Activated T-helper 1 cell treated with anti-CD3 and anti-CD28 coated beads, Interleukin-2, amount 50 U/mL, for 16 hours (primary cell): ENCODE measurements at places on chromosomes 3 and 15.

GRCh38 chr3:25473246-25473645, 45.2 kb downstream of the RARB start:
- no peak for DNase-seq

DNA sequence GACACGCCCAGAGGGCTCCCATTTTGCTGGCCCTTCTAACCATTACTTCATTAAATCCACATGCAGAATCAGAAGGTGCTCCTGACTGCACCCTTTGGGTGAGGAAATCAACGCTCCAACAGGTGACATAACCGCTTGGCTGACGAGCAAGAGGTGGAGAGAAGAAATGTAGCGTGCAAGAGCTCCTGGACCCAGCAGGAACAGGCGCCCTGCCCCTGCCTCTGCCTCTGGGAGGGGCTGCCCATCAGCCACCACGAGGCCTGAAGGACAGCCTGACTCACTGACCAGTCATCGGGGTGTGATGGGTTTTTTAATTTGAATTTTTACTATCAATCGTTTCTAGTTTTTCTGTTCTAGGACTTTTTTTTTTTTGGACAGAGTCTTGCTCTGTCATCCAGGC, 218.2 kb downstream of the ADAMTS17 start:
- DNase-seq = no peak

- no peak for DNase-seq
Measured at GRCh38 chr3:183635107-183635430, 354 bp upstream of the KLHL24 start.

DNA sequence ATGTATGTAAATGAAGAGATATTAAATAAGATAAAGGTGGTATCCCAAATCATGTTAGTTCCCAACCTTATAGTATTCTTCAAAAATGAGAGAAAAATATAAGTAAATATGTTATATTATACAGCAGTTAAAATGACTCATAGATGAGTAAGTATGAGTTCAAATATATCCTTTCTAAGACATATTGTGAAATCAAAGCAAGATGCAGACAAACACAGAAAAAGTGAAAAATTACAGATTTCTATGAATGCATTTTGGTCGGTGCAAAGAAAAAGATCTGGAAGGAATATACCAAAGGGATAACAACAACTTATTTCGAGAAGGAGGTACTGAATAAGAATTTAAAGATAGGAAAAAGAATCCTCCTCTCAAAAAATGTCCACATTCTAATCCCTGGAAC, 181.2 kb upstream of the TTC14 start:
- no peak for DNase-seq

GRCh38 chr3:140571836-140572235, 106.0 kb upstream of the TRIM42 start:
- DNase-seq = no peak

DNA sequence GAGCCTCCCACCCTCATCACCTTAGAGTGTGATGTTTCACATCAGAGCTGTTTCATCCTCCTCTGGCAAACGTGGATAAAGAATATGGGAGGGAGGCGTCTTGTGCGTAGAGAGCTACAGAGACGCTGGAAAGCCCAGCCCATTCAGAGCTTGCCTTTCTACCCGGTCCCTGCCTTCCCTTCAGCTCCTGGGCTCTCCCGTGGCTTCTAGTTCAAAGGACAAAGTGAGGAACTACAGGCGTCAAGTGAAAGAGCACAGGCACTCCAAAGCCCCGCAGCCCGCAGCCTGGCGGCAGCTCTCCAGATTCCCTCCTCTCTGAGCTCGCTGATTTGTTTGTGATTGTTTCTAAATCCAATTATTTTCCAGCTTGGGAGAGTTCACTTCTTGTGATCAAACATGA, 197.1 kb upstream of the IGF1R start:
- no peak for DNase-seq

DNA sequence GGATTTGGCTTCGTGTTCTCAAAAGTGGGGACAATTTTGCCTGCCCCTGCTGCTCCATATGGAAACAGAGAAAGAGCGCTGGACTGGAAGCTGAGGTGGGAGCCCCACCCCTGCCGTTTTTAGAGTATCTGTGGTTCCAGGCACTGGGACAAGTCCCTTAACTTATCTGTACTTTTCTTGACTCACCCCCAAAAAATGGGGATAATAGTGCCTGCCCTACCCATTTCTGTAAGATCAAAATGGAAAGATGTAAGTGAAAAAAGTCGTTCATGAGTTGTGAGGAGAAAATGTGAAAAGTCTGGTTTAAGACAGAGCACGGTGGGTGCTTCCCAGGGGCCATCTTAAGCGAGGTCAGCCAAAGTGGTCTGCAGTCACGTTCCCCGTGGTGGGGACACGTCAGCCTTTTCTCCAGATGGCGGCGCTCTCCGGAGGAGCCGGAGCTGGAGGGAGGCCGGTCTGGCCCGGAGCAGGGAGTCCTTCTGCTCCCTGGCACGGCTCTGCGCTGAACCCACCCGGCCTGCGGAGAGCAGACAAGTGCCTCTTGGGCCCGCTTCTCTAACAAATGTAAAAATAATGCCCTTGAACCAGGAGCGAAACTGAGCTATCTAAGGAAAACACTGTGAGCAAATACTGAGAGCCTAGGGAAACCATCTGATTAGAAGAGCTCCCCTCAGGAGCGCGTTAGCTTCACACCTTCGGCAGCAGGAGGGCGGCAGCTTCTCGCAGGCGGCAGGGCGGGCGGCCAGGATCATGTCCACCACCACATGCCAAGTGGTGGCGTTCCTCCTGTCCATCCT, at the start of gene CLDN18:
Gene CLDN18, plus strand, starts transcription at position 690 of the 797 bp plus-strand sequence. Its CDS starts 61 bp downstream, at position 751.
- no peak for DNase-seq

DNA sequence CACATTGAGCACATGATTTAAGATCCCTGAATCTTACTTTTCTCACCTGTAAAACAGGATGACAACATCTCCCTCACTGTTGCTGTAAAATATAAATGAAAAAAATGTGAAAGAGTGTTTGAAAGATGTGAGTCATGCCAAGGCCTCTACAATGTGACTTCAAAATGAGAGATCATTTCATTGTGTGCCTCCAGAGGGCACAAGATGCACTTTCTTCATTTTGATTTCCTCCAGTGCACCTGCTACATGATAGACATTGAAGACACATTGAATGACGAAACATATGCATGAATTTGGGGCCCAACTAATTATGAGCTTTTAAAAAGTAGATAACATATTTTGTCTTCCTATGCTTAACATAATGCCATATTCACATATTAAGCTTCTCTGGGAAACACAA, 170.3 kb downstream of the MOBP start:
- no peak for DNase-seq

GRCh38 chr15:67506775-67507747, 13.9 kb upstream of the C15orf61 start:
- DNase-seq = no peak

DNA sequence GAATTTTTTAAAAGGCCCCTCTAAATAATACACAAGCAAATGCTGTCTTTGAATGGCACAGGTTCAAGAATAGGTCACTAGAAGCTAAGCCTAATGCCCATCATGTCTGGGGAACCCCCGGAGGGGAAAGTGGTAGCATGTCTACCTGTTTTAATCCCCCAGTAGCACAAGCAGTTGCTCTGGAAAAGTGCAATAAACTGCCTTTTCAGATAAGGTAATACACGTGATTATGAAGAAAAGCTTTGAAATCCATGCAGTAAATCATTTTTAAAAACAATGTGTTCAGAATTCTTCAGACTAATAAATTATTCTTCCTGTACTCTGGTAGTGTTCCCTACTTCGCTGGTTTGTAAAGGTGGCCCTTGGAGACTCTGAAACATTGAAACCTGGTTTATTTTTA, 922.2 kb downstream of the ROBO1 start:
- no peak for DNase-seq

DNA sequence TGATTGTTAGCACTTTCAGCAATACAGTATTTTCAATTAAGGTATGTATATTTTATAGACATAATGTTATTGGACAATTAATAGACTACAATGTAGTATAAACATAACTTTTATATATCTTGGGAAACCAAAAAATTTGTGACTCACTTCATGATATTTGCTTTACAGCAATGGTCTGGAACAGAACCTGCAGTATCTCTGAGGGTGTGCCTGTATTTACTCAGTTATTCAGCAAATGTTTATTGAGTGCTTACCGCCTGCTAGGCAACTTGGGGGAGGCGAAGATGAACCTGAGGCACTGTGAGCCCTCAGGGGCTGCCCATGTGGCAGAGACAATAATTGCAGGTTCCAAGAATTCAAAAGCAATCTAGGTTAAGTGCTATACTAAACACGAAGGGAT, 144.8 kb downstream of the GABRB3 start:
- DNase-seq = no peak

- DNase-seq = no peak
Measured at GRCh38 chr15:51137880-51138430, 43.2 kb upstream of the TNFAIP8L3 start.

- no peak for DNase-seq
Measured at GRCh38 chr3:16101295-16102186, 72.9 kb upstream of the GALNT15 start.

- no peak for DNase-seq
Measured at GRCh38 chr3:190854062-190854461, 8.4 kb downstream of the GMNC start.

DNA sequence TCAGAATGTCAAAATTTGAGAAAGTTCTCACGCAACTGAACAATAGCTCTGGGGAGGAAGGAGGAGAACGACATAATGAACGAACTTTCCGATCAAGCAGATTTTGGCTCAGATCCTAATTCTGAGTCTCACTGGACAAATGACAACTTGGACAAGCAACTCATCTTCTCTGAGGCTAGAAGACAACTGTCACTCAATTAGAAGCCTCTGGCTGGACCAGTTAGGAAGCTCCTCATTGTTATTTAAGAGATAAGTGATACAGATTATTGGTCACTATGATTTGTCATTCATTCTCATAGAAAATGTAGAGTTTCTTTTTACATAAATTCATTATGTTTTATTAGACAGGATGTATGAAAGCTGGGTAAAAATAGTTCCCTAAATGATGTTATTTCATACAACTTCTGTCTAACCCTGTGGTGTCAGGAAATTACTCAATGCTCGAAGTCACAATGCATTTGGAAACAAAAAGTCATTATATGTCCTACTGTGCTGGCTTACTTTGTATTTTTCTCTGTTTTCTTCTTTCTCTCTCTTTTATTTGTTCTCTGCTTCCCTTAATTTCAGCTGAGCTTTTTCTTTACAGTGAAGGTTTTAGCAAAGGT, 11.0 kb upstream of the C3orf49 start:
- DNase-seq = no peak

DNA sequence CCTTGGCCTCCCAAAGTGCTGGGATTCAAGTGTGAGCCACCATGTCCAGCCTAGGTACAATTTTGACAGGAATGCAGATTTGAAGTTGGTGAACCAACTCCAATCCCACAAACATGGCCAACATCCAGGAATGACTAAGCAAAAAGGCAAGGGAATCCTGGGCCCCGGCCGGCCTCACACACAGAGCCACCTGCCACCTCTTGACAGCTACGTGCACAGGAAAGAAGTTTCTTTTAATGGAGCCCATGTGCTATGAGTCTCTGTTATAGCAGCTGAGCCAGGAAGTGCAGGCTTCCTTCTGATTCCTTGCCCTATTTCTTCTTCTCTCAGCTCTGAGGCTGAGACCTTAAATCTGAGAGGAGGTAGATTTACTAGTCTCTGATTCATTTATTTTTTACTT, 8.8 kb downstream of the TMEM40 start:
- no peak for DNase-seq

DNA sequence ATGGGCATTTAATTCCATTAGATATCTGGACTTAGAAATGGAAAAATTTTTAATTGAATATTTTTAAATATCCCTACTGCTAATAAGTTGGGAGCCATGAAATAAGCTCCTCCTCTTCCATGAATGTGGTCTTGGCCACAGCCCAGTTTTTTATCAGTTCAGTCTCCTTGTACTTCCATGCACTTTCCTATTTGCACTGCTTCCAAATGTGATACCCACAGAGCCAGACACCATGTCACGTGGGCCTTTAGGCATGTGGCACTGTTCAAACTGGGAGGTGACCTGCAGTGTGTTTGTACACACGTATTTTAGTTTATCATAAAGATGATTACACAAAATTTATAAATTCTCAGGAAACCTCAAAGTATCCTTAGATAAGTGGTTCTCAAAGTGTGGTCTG, 80.1 kb upstream of the DGKG start:
- DNase-seq = no peak

GRCh38 chr3:131048030-131048429, 21.4 kb downstream of the NEK11 start:
- no peak for DNase-seq

GRCh38 chr15:34473840-34474239, 36.2 kb upstream of the GOLGA8A start:
- no peak for DNase-seq

GRCh38 chr3:109707617-109708016, 370.3 kb upstream of the DPPA4 start:
- DNase-seq = no peak

- no peak for DNase-seq
Measured at GRCh38 chr3:99659032-99659431, 20.6 kb downstream of the COL8A1 start.
